ENCODE measurements at places on chromosomes 6 and 20. TPM values are rescaled to one million over a fixed set of nuclear protein-coding genes. Genes with fewer than 3 reads are reported as not detected.

Gene DTNBP1
- total RNA-seq = 18.4 TPM

Gene PDE7B
- 29.1 TPM for total RNA-seq

Gene ADGRG6
- 2.6 TPM for total RNA-seq

Gene BNIP5
- not detected for total RNA-seq

Gene THBS2
- 51.7 TPM for total RNA-seq

Gene MEP1A
- total RNA-seq = not detected

Gene SDC4
- total RNA-seq = 99.0 TPM

Gene HFE
- total RNA-seq = 13.9 TPM

Gene DEFB132
- total RNA-seq = not detected

Gene WFDC12
- not detected for total RNA-seq

Gene BPIFB2
- not detected for total RNA-seq

Gene PPP1R16B
- total RNA-seq = 11.8 TPM

Gene OR2H2
- total RNA-seq = not detected

Gene RAB44
- 0.07 TPM for total RNA-seq

Gene DDX43
- total RNA-seq = 0.37 TPM

Gene CCN5
- total RNA-seq = 29.9 TPM

Gene C6orf58
- total RNA-seq = not detected

Gene CCDC170
- total RNA-seq = 0.20 TPM
